Activated CD4-positive, CD25-positive, alpha-beta regulatory T cell (primary cell): ENCODE measurements at places on chromosomes 1 and 21.

DNA sequence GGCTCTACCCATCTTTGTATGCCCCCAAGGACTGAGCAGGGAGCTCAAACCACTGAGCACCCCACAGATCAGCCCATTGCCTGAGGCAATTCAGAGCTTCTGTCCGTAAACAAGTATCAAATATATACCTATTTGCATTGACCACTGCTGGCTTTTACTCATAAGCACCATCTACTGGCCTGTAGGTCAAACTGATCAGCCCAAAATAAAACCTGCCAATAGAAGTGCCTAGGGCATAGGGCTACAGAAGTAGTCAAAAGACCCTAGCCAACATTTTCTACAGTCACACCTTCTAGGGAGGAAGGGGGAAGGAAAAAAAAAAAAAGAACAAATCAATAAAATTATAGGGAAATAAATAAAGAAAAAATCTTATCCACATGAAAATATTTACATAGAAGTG is 5.3 kb upstream of the LCE3D start:
- DNase-seq = no peak

DNA sequence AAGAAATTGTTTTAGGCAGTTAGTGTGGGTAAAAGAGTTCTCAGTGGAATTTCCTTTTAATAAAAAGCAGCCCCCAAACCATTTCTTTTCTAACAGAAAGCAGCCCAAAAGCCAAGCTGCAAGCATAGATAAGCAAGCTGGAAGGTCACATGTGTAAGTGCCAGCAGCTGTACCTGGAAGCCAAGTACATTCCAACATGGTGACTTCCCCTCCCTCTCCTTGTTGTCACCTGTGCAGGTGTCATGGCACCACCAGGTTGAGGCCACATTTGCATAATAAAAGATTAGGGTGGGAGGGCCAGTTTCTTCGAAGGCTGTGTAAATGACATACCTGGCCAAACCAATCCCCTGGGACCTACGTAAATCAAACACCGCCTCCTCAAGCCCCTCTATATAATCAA is 240.3 kb upstream of the RAB4A start:
- no peak for DNase-seq

DNA sequence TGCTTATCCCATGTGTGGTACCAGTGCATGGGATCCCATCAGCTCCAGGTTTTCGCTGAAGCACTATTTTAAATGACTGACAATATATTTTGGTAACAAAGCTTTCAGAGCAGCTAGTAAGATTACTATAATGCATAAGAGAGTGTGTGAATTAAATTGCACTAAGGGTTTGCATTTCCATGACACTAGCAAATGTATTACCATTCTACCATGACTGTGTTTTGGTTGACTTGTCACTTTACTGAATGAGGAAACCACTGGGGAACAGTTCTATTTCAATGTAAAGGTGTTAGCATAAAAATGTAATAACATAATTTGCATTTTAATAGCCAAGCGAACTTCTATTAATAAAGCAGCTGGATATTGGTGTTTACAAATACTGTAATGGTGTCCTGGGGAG is 31.7 kb upstream of the ERO1B start:
- no peak for DNase-seq

- DNase-seq = no peak
Measured at GRCh38 chr1:160400223-160400645, at the start of gene VANGL2. TSS of gene VANGL2 (plus strand) at chr1:160400564. CDS start at chr1:160415838, 15,274 bp downstream.

- DNase-seq = no peak
Measured at GRCh38 chr21:41611966-41612606, 104.1 kb upstream of the TMPRSS2 start.

- DNase-seq = no peak
Measured at GRCh38 chr1:95118067-95118499, 928 bp downstream of the TLCD4 start.

GRCh38 chr1:215219372-215219771 is 136.8 kb downstream of the KCNK2 start:
- no peak for DNase-seq

DNA sequence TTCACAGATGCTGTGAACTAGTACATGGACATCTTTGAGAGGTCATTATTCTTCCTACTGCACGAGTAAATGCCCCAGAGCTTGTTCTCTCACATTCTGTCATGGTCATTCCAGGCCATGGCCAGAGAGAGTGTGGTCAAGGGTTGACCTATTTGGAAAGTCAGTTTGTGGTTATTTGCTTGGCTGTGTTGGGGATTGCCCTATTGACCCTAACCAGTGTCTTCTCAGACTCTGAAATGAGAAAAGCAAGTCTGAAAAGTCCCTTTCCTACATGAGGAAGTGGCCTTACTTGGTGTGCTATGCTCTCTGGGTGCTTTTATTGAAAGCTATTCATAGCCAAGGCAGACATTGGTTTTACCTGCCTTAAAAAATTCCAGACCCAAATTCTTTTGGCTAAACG is 26.6 kb downstream of the CLIC6 start:
- DNase-seq = no peak

DNA sequence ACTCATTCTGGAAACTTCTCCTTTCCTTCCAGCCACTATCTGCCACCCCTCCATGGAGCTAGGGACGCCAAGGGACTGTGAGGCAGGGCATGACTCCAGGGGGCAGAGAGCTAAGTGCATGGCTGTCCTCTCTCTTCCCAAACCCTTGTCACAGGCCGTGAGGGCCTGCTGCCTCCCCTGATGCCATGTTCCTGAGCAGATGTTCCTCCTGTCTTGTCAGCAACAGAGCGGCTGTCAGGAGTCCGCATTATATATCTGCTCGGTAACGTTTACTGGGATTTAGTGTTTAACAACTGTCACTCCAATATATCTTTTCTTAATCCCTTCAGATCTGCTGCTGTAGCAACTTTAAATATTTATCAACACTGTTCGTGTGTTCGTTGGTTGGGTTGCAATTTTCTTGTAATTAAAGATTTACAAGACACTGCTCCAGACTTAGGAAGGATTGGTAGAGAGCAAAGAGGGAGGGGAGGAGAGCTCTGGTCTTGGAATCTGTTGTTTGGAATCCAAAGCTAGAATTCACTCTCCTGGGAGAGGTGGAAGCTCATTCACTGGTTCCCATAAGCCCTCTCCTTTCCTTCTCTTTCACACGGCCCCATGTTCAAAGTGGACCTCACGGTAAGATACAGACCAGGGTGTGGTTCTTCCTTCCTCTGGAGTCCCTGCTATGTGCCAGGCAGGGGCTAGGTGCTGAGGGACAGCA is 76.2 kb downstream of the MDM4 start:
- no peak for DNase-seq

- no peak for DNase-seq
Measured at GRCh38 chr1:6984986-6985385, 199.7 kb downstream of the CAMTA1 start.

GRCh38 chr1:167022384-167022783 is 33.3 kb downstream of the MAEL start:
- no peak for DNase-seq

GRCh38 chr1:66140072-66140471 is 347.4 kb downstream of the PDE4B start:
- DNase-seq = no peak

GRCh38 chr1:114503916-114504422 is 7.0 kb downstream of the TRIM33 start:
- DNase-seq = no peak

DNA sequence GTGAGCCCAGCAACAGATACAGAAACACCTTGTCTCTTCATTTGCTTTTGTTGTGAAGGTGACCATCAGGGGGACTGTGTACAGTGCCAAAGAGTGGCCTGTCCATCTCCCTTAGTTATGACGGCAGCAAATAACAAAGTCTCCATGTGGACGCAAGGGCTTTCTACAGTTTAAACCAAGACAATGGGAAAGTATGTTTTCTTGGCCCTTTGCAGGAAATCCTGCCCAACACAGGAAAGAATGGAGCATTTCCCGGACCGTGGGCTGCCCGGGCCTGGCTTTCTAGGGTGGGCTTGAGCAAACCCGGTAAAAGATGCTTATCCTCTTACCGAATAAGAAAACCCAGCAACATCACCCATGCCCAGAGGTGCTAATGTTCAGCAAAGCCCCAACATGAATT is 87.3 kb downstream of the ZBTB18 start:
- DNase-seq = no peak

DNA sequence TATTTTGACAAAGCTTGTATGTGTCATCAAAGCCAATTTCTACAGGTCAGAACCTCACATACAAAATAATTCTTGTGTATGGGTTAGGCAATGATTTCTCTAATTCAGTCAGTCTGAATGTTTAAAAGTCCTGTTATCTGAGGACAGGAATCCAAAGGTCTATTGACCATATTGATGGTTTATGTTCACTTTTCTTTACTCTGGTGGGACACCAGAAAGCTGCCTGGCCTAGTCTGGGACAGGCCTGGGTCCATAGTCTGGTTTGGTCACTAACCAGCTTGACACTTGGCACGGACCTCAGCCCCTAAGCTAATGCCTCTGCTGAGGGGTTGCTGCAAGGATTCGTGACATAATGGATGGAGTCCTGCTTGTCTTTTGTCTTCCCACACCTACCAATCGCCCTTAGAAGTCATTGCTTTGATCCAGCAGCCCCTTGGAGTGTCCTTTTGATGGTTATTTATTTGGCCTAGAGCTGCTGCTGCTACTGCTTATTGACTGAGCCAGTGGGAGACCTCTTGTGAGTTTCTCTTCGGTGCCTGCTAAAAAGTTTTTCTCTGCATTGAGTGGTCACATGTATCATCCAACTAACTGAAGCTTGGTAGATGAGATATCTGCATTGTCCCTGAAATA is 15.7 kb downstream of the IFNAR2 start:
- DNase-seq = no peak

DNA sequence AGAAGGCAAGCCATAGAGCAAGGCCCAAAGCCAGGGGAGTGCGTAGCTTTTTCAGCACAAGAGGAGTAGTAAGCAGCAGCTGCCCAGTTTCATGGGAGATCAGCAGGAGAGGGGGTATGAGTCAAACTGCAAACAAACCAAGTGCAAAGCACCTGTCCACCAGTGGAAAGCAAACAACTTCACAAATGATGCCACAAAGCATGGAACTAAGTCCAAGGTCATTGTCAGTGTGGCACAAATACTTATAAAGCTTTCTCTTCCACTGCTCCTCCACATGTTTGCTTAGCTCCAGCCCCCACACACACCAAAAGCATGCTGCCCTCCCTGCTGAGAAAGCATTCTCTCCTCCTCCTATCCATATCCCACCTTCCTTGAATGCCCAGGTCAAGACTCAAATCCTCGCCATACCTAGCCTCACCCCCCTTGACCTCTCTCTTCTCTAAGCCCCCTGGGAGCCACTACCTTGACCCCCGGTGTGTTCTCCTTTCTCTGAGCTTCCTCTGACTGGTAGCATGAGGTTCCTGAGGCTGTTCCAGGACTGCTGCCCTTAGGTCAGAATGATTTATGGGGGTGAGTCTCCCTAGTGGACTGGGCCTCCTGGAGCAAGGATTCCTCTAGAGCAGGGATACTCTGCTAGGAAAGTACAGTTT is 70.4 kb downstream of the DMAP1 start:
- DNase-seq = no peak

GRCh38 chr1:26293911-26294463 is 12.4 kb downstream of the UBXN11 start:
- DNase-seq = no peak

DNA sequence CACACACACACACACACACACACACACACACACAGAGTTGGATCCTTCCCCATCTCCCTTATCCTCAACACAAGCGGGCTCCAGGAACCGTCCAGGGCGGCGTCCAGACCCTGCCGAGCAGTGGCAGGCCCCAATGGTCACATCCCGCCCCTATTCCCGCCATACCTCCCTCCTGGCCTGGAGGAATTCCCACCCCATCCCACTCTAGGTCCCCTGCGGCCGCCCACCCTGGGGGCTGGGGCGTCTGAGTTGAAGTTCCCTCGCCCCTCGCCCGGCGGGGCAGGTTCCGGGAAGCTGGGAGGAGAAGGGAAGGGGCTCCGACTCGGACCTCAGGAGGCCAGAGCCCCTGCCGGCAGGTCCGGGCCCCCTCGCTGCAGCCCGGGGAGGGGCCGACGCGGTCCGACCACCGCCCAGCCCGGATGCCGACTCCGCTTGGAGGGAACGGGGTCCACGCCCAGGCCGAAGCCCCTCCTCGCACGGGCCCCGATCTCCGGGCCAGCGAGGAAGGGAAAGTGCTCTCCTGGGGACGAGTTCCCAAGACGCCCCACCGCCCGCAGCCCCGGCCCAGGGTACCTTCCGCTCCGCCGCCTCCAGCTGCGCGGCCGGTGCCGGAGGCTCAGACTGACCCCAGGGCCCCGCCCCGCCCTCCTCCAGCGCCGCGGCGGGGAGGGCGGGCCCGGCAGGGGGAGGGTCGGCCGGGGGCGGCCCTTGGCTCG is at the start of gene RHOC:
TSS of gene RHOC (minus strand) at position 623 of the 716 bp plus-strand sequence. CDS start 3,328 bp downstream, outside the sequence.
- no peak for DNase-seq

DNA sequence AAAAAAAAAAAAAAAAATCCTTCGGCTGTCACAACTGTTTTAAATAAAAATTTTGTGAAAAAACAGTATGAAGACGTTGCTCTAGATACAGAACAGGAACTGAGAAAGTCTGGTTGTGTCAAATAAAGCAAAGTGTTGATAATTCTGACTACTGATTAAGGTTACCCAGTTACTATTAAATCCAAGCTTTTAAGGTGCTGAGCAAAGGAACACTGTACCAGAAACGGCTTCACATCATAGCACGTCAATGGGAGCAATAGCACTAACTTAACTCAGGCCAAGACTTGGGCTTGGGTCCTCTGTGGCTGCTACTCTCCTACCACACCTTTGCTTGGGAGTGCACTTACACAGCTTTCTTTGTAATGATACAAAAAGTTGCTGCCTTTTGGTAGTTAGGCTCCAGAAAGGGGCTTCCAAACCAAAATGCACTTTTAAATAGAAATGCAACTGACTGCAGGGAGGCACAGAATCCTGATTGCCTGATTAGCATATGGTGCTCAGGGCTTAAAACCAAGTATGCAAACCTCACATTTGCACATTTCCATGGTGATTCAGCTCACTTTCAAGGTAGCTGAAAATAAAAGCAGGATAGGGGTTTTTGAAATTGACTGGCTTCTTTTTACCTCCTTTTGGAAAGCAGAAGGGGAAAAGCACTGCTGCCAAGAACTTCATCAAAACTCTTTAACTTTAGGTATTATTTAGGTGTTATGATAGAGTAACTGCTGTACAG is 6.3 kb downstream of the MCL1 start:
- DNase-seq = no peak

GRCh38 chr1:58084266-58084665 is 462.3 kb downstream of the OMA1 start:
- no peak for DNase-seq

DNA sequence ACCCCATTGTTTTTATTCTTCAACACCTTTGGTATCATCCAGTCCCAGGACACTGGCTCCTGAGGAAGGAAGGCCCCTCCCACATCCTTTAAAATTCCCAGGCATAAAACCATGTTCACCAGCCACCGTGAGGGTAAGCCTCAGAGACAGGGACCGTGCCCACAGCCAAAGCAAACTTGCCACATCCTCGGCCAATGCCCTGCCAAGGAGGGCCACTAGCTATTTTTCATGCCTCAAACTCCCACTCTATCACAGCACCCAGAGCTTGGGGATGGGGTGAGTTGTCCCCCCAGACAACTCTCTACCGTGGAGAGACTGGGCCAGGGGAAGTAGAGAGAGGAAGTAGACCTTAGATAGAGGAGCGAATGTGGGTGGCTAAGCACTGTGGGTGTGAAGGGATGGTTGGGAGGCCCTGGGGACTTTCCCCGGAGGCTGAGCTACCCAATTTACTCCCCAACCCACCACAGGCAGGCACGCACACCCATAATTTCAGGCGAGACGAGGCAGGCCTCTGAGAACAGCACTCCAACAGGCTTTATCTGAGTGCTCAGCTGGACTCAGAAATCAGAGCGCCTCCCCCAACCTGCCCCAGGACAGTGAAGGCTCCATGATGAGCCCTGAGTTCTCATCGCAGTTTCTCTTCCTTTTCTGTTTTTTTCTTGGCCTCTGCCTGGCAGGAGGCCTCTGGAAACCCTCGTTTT is 15.9 kb upstream of the BTG2 start:
- DNase-seq = peak; percentile 69

GRCh38 chr1:19313636-19313959 is 1.5 kb downstream of the SLC66A1 start:
- DNase-seq = no peak
